Stimulated activated CD4-positive, alpha-beta T cell treated with anti-CD3 and anti-CD28 coated beads, Interleukin-12 subunit alpha, Interleukin-12 subunit beta, amount 100 ng/mL, for 4 hours (primary cell): ENCODE measurements at places on chromosomes 6 and 20.

GRCh38 chr6:147675281-147675680 lies 166.8 kb downstream of the SAMD5 start:
- DNase-seq, result no peak

DNA sequence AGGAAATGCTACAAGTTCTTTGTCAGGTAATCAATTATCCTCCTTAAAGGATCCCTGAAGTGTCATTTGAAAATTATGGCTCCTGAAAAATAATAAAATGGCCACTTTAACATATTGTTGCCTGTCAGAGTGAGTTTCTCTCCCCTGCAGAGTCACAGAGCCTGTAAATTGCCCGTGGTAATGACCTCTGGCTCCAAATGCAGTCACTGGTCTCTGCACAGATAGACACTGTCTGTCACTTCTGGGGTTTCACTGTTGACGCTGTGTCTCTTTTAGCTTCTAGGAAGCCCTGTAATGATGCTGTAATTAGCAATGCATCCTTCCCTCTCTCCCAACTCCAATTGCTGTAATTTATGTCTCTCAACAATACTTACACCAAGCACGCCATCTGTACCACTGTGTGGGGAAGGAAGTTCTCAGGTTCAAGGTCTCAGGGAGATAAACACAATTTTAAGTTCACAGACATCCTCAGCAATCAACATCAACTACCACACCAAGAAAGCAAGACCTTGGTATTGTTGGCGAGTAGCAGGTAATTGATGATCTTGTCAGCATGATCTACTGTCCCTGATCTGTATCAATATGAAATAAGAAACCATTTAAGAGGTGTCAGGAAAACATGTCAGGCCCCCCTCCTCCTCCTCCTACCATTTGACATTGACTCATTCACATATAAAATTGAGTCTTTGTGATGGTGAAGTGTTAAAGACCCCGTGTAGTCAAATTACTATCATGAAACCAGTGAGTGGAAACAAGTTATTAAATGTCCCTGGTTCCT lies 91.2 kb upstream of the SULF2 start:
- no peak for DNase-seq

- DNase-seq, result no peak
These were observed 109.5 kb upstream of the CLDN20 start for GRCh38 chr6:155154158-155154830.

- DNase-seq, result peak; percentile 52
These were observed 28.4 kb downstream of the PRDM1 start for GRCh38 chr6:106114492-106114891.

GRCh38 chr6:113009682-113010081 lies 662.6 kb downstream of the RFPL4B start:
- no peak for DNase-seq
